ENCODE measurements at places on chromosomes 5 and 9. TPM values are rescaled to one million over a fixed set of nuclear protein-coding genes. Genes with fewer than 3 reads are reported as not detected.

UGT3A1 gene
- not detected for total RNA-seq

KIF4B gene
- total RNA-seq, result 0.06 TPM

ADGRD2 gene
- not detected for total RNA-seq

PLEKHG4B gene
- 0.38 TPM for total RNA-seq

RLN2 gene
- not detected for total RNA-seq

C9orf72 gene
- 4.9 TPM for total RNA-seq

NCS1 gene
- 70.1 TPM for total RNA-seq

C5orf58 gene
- not detected for total RNA-seq

NRG2 gene
- not detected for total RNA-seq
